ENCODE measurements at places on chromosomes 1 and 21.

- DNase-seq, result peak; percentile 74
Observed at GRCh38 chr1:24236789-24237371, 49.8 kb upstream of the IFNLR1 start.

GRCh38 chr1:199546323-199546722 lies 481.2 kb upstream of the NR5A2 start:
- no peak for DNase-seq

- DNase-seq, result no peak
Observed at GRCh38 chr1:217133958-217134856, 411.0 kb upstream of the ESRRG start.

DNA sequence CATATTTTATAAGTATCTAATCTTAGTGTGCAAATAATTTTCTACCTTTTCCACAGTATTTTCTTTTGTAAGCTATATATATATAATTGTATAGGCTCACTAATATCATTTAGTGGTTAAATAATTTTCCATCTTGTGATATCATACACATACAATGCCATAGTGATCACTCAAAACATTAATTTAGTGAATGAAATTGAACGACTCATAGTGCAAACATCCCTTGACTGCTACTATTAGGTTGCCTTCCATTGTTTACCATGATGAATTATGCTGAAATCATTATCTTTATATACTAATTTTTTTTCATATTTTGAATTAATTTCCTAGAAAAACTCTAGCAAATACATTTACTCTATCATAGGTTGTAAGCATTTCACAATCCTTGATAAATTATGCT lies 127.1 kb downstream of the PCNX2 start:
- no peak for DNase-seq
